ENCODE measurements at places on chromosomes 4 and X.

DNA sequence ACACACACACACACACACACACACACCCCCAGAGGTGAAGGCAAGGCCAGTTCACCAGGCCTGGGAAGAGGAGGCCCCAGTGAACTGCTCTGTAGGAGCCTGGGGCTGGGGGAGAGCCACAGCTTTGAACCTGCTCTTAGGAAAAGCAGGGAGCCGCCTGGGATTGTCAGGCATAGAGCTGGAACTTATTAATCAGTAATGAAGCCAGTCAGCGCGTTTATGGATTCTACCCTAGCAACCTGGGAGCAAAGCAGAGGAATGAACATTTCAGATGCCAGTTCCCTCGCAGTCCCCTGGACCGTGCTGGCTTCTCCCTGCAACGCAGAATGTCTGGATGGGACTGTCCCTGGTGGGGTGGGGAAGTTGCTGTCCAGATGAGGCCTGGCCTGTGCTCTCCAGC, 45.3 kb upstream of the DDX3X start:
- no peak for DNase-seq

DNA sequence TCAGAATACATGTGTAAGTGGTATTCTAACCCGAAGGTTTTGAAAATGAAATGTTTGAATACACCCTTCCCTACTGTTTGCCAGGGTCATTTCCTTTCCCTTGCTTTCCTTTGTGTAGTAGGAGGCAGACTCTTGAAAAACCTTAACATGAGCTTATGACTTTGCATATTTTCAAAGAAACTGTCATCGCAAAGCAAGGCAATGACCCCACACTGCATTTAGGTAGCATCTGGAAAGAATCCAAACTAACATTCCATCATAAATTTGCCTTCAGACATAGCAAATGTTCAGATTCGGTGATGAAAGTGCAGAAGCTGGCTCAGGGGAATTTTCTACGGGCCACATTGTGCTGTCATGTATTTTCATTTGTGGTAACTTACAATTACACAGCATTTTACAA, 32.3 kb downstream of the SH2D1A start:
- DNase-seq, result no peak

DNA sequence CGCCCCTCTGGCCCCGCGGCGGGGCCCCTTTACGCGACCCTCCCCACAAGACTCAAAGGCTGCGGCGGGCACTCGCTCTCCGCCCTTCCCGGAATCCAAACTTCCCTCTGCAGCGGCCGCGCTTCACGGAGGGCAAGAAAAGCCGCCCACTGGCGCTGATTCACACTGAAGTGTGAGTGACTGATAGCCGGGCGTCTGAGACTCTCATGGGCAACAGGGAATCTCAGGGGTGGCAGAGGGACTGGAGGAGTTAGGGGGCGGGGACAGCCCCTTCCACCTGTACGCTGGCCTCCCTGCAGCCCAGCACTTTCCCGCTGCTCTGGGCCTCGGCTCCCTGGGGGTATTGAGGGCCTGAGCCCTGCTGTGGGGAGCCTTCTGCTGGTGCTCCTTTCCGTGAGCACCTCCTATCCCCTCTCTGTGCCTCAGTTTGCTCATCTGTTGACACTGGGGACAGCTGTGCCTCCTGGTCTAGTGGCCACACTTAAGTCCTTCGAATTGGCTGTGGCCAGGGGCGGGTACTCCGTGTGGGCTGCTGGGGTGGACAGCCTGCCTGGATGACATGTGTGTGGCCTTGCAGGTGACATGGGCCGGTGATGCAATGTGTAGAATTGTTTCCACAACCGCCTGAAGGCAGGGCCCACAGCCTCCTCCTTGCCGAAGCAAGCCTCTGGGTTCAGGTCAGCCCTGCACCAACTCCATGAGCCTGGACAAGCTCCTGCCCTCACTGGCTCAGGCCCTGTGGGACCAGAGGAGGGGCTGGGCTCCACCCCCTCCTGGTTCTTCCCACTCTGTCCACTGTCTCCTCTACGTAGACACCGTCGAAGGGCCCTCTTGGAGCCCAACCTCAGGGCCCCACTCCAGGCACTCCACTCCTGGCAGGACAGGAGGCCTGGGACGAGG, 951 bp downstream of the SH3BP2 start:
- DNase-seq, result peak; percentile 72

- peak; percentile 14 for DNase-seq
These were observed 216.3 kb upstream of the BCOR start for GRCh38 chrX:40314070-40314469.

GRCh38 chrX:368811-369562, 17.7 kb downstream of the PPP2R3B start:
- DNase-seq, result no peak

GRCh38 chr4:16728849-16729248, 169.6 kb downstream of the LDB2 start:
- no peak for DNase-seq

GRCh38 chr4:176792326-176793059, at the start of gene VEGFC:
Gene VEGFC, minus strand, starts transcription at chr4:176792922. Its CDS starts 611 bp downstream, at chr4:176792311.
- DNase-seq, result peak; percentile 53

All from T47D (cell line).